Activated T-cell treated with anti-CD3 and anti-CD28 coated beads, Interleukin-2, amount 50 U/mL, for 72 hours (primary cell): ENCODE measurements at places on chromosomes 16 and 17.

GRCh38 chr16:73713778-73714495 lies 582.7 kb upstream of the PSMD7 start:
- no peak for DNase-seq

- peak; percentile 24 for DNase-seq
Measured at GRCh38 chr17:74442670-74443515, 11.0 kb downstream of the GPRC5C start.

DNA sequence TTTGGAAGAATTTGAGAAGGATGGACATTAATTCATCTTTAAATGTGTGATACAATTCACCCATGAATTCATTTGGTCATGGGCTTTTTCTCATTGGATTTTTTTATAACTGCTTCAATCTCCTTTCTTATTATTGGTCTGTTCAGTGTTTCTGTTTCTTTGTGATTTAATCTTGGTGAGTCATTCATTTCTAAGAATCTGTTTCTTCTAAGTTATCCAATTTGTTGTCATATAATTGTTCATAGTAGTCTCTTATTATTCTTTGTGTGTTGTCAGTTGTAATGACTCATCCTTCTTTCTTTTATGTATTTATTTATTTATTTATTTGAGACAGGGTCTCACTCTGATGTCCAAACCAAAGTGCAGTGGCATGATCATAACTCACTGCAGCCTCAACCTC lies 146.1 kb upstream of the ZNF267 start:
- DNase-seq = no peak

GRCh38 chr17:18921912-18922451 lies 30.0 kb upstream of the SLC5A10 start:
- peak; percentile 41 for DNase-seq

DNA sequence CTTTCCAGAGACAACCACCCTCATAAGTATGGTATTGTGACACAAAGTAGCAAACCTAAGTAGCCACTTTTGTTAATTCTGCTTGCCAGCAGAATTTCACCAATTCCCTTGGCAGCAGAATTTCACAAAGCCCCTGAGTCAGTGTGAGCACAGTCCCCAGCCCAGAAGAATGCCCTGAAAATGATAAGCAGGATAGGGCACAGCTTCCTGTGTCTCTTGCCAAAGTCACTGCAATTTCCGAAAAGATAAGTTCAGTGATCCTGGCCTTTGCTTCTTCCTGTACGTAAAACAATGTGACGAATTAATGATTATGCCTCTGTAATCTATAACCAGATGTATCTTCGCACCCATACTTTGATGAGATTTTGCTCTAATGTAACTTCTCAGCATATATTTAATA lies 16.0 kb upstream of the WIPF2 start:
- no peak for DNase-seq

- DNase-seq = no peak
Measured at GRCh38 chr17:81630274-81630673, 6.6 kb downstream of the NPLOC4 start.

DNA sequence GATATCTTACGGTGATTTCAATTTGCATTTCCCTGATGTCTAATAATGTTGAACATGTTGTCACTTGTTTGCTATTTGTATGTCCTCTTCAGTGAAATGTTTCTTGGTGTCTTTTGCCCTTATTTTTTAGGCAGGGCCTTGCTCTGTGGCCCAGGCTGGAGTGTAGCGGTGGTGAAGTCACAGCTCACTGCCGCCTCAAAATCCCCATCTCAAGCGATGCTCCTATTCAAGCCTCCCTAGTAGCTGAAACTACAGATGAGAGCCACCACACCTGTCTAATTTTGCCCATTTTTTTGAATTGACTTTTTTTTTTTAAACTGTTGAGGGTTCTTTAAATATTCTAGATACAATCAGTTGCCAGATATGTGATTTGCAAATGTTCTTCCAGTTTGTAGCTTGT lies 8.3 kb downstream of the UBE2G1 start:
- no peak for DNase-seq

- no peak for DNase-seq
Measured at GRCh38 chr16:13110124-13110796, 208.9 kb downstream of the SHISA9 start.

DNA sequence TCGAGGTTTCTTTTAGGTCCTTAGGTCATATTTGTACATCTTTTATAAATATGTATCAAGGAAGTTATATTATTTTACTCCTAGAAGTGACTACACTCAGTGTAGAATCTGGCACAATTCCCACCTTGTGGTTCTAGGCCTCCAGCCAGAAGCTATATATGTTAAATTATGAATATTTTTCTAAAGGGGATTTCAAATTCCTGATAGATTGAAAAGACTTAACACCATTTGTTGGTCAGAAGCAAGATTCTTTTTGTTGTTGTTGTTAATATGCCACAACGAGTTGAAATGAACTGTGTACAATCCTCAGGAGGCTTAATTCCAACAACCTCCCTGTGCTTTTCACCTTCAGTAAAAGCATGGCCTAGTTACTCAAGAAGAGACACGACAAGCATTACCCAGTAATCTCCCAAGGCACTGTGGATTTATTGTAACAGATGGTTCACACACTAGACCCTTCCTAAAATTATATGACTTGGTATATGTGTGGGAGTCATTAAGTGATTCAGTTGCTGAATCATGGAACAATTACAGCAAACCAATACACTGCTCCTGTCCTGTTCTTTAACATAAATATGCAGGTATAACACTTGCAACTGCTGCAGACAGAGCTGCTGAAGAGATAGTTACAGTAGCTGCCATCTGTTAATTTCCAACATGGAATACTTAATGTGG lies 964.4 kb upstream of the GOT2 start:
- no peak for DNase-seq

GRCh38 chr16:75615619-75616018 lies 7.5 kb downstream of the ADAT1 start:
- DNase-seq = no peak

DNA sequence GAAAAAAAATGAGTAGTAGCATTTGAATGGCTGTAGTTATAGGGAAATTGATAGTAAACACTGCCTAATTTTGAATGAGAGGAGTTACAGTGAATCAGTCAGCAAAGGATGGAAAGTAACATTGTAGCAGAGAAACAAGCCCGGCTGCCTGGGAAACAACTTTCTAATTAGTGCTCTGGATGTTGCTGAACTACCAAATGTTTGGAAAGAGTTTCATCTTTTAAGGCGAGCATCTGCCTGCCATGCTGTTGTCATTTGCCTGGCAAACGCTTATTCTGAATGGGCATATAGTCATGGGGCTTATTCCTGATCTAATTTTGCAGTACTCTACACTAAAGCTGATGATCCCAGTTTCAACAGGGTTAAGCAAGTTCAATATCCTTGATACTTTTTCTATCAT lies 138.6 kb downstream of the CDH11 start:
- no peak for DNase-seq

DNA sequence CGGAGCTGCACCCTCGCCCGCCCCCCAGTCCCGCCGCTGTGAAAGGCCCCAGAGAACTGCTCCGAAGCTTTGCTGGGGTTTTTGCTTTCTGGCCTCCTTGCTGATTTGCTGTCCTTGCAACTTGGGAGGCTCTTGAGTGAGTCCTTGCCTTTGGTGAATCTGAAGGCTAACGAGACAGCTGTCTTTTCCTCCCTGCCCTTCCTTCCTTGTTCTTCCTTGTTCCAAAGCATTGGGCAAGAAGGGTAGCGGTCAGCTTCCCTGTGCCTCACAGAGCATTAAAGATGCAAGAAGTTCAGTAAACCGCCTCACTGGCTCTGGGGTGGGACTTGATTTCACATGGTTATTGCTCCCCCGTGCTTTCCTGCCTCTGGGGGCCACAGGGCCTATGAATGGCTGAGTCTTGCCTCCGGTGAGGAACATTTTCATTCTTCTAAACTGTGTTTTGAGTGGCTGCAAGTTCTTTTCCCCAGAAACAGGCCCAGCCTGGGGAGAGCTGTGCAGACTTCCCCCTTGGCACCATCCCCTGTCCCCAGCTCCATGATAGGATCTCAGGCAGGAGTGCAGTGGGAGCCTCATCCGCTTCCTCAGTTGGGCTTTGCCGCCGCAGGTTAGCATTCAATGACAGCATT lies 1.4 kb downstream of the YPEL2 start:
- no peak for DNase-seq
